ENCODE measurements at places on chromosomes 12 and 14. TPM values are rescaled to one million over a fixed set of nuclear protein-coding genes. Genes with fewer than 3 reads are reported as not detected.

- no peak for DNase-seq
These were observed 33.7 kb upstream of the PYGL start for GRCh38 chr14:50977863-50978528.

DNA sequence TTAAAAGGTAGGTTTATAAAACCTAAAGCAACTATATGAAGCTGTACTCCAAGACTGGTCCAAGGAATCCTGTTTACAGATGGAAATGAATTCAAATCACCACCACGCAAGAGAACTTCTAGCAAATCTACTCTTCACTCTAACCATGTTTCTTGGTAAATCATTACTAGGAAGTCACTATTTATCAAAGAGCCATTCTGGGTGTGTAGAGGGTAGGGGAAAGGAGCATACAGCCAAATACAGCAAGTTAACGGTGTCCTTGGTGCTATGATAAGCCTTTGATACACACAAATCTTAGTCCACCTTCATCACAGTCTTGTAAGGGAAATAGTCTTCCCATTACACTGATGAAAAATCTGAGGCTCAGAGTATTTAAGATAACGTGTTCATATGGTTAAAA, 16.8 kb downstream of the NIN start:
- no peak for DNase-seq

Gene IL31
- not detected for total RNA-seq

Gene CCDC60
- total RNA-seq, result not detected

Gene CDKN1B
- total RNA-seq, result 65.6 TPM
